ENCODE measurements at places on chromosomes 1 and 21.

DNA sequence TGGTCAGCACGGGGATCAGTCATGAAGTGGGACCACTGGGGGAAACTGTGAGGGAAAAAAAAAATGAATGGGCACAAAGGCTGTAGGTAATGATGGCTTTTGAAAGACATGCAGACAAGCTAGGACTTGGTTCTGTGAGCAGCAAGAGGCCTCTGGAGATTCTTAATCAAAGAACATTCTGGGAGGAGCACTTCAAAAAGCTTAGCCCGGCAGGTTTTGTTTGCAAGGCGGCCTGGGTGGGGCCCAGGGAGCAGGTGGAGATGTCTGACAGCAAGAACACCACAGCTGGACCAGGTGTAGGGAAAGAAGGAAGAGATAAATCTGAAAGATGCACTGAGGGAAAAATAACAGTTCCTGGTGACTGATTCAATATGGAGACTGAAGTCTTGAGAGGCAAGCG is 6.0 kb downstream of the TEX35 start:
- no peak for DNase-seq

- DNase-seq = no peak
Observed at GRCh38 chr1:85983316-85983715, 173.3 kb downstream of the COL24A1 start.

DNA sequence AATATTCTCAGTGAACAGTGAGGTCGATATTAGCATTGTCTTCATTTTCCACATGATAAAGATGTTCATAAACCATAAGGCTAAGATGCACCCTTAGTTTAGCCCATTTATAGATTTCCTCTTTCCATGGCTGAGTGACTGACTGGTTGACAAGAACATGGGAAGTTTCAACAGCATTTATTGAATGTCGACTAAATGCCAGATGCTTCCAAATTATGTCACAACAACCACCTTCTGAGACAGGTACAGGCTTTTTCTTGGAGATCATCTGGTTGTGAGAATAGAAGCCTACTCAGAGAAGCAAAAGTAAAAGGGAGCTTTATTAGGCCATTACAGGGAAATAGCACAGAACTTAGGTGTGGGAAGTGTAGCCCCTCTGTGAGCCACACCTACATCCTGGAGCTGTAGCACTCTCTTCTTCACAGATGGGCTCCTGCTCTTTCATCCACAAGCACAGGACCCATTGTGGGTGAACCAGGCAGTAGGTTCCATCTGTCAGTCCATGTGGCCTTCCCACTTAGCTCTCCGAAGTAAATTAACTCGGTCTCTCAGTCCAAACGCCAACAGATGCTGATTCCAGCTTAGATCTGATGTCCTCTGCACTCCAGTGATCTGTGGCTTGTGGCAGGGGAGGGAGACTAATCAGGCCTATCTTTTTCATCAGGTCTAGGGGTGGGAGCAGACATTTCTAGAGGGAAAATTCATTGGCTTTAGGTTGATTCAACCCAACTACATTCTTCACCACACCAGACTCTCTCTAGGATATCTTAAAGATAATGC is 14.3 kb downstream of the ATP2B4 start:
- DNase-seq = no peak

DNA sequence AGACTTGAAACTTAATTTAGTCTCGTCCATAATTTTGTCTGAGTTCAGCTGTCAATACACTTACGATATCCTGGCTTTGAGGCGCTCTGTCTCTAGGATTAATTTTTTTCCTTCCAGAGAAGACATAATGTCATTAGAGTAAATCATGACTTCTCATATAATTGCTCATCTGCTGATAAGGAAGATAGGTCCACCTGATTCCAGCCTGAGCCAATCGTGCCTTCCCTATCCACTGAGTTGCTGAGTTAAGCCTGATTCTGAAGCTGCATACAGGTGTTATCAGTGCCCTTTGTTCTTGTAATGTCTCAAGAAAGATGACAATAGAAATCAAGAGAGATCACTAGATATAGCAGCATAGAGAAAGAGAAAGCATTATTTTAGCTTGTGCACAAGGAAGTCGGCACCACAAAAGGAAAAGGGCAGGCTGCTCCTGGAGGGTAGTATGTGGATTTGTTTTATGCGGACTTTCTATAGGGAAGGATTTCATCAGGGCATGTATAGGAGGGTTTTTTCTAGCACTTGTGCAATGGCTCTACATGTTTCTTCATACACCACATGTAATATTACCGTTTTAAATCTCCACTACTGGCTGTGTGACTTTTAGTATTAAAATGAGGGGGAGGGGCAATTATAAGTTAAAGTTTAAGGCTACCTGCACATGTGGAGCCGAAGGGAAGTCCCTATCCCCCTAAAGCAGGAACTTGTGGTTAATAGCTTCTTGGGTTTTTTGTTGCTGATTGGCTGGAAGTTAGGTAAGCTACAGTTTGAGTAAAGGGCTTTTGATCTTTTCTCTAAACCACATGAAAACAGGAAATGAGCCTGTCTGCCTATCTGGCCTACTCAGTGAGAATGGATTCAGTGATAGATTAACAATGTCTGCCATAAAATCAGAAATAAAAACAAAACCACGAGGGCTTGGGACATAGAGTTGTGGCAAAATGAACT is 133.4 kb downstream of the PLPPR5 start:
- DNase-seq = no peak

DNA sequence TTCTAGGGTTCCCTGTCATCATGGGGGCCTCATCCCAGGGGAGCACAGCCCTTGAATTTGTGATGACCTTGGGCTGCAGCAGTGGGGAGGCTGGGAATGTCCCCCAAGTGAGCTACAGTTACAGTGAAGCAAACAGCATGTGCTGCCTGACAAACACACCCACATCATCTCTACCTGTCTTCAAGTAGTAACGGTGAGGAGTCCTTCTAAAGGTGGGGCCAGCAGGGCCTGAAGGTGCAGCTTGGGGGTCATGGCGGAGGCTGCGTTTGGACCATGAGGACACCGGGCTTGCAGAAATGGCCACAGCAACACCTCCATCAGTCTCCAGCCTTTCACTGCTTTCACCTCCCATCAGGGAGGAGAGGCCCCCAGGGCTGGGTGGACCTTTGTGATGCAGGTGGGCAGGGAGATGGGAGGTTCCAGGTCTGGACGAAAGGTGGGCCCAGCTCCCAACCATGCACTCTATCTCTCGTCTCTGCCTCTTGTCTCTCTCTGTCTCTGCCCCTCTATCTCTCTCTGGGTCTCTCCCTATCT is 55.7 kb downstream of the WNT9A start:
- DNase-seq = no peak
